ENCODE measurements at places on chromosomes 1 and 21.

DNA sequence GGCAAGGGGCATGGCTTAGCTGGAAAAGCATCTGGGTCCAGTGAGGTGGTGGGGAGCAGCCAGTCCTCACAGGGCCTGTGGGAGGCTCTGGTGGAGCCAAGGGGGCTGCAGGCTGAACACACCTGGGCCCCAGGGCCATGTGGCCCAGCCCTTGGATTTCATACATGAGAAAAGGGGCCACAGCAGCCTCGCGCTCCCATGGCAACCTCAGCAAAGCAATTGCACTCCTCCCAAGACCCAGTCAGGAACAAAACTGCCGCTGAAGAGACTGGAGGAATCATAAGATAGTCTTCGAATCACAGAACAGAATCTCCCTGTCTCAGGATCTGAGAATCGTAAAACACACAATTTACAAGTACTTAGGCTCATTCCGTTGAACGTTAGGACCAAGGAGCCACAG lies 24.6 kb downstream of the LRP8 start:
- DNase-seq, result no peak

DNA sequence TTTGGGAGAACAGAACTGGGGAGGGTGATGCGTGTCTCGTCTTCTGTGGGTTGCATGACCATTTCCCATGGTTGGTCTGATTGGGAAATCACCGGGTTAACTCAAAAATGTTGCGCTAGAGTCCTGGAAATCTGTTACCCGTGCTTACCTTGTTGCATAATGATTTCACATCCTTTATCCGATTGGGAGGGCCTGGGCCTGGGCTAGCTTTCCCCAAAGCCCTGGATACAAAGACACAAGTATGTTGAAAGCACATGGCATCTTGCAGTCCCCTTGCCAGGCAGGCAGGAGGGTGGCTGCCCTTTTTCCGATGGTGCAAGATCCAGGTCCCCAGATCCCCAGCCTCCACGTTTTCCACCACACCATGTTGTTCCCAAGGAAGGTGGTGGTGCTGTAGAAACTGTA lies 582 bp downstream of the TRPM2 start:
- DNase-seq, result no peak

DNA sequence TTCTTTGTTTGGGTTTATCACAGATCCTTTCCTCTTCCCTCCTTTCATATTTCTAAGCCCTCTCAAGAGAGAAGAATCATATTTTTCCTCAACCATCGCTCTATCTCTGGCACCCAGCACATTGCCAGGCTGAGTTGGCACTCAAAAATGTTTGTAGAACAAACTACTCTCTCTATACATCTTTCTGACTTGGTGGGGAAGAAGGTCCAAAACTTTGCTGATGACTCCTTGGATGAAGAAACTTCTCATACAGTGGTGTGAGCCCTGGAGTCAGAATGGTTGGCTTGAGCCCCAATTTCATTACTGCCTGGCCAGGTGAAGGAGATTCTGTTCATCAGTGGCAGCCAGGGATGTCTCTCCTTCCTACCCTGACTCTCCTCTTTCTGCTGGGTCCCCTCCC lies 11.9 kb downstream of the ALX3 start:
- no peak for DNase-seq

DNA sequence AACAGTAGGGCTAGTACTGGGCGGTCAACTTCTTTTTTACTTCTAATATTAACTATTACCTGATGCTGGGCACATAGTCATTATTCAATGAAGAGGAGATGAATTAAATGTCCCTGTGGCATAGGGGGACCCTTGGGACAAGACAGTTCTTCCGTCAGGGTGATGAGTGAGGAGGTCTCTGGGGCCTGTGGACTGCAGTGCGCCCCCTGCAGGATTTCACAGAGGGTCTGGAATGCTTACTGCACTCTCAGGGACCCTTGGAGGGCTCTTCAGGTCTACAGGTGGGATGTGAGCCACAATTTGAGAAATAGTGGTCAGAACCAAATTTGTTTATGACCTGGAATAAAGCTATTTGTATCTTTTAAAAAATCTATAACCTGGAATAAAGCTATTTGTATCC lies 149.4 kb downstream of the FAM78B start:
- no peak for DNase-seq

DNA sequence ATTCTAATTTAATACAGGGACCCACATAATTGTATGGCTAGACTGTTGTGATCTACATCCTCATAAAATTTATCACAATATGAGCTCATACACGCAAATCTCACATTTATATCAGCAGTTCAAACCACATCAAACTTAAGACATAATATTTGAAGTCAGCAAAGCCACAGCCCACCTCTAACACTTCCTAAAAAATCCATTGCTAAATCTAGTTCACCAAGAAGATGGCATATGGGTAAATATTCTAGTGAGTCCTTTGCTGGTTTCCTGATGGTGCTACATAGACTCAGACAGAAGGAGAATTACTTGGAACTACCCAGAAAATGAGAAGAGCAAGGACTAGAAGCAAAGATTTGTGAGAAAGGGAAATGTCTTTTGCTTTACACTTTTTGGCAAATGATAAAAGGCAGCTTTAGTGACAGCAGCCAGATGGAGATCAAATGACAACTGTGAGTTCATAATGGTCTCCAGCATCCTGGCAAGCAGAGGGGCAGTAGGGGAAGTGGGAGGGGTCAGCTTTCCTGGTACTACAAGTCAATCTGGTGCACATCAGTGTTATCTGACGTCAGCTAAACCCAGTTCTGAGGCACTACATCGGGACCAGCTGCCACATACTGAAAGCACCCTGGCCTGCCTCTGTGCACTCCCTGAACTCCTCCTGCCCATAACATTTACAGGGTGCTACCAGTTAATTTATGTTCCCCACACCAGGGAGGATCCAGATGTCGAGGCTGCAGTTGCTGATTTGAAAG lies 10.6 kb upstream of the GADD45A start:
- peak; percentile 31 for DNase-seq

DNA sequence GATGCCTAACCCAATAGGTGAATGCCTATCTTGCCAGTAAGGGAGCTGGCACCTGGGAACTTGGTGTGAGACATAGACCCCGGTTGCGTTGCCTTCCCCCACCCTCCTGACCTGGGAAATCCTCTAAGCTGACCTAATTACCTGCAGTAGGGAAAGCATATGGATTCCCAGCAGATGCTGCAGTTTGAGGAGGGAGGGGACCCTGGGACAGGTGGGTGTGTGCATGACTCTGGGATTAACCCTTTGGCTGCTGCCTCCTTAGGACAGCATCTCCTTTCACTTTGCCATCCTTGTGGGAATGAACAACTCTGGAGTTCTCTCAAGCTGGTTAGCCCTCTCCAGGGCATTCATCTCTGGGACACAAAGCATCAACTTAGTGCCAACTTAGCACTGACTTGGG lies 16.4 kb upstream of the NFASC start:
- no peak for DNase-seq

- no peak for DNase-seq
Observed at GRCh38 chr1:203557390-203557789, 63.4 kb downstream of the OPTC start.

DNA sequence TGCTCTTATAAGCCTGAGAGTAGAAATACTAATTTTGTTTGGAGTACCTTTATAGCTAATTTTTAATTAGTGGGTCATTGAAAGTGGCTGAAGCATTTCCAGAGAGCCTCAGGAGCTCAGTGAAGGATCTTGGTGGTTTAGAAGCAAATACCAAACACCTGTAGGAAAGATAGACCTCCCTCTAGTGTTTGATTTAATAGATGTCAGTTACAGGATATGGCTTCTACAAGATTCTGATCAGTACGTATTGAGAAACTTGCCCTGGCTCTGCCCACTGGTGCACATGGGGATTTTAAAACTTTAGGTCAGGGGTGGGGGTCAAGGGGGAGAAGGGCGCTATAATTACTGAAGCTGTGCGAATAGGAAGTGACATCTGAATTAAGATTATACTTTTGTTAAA lies 122.2 kb downstream of the POU2F1 start:
- DNase-seq, result no peak

GRCh38 chr1:180909005-180909414 lies 3.7 kb upstream of the KIAA1614 start:
- no peak for DNase-seq

DNA sequence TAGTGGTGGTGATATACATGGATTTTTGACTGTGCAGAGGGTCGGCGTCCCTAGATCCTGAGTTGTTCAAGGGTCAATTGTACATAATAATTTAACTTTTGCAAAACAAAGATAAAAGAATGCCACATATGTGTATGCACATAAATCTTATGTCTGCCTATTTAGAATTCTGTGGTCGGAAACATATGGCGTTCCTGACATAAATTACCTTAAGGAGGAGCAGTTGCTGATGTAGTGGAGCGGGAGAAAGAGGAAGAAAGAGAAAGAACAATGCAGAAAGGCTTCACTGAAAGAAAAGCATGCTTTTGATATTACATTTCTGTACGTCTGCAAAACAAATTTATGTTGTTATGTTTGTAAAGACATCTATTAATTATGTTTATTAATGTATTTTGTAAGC lies 40.0 kb downstream of the S1PR1 start:
- DNase-seq, result no peak

GRCh38 chr1:8382051-8382505 lies 64.2 kb downstream of the SLC45A1 start:
- DNase-seq, result no peak

- DNase-seq, result no peak
Observed at GRCh38 chr1:113256348-113256729, 134.0 kb upstream of the MAGI3 start.

GRCh38 chr1:46595127-46595526 lies 8.9 kb downstream of the MKNK1 start:
- no peak for DNase-seq

- DNase-seq, result no peak
Observed at GRCh38 chr1:58119971-58120370, 426.6 kb downstream of the OMA1 start.

DNA sequence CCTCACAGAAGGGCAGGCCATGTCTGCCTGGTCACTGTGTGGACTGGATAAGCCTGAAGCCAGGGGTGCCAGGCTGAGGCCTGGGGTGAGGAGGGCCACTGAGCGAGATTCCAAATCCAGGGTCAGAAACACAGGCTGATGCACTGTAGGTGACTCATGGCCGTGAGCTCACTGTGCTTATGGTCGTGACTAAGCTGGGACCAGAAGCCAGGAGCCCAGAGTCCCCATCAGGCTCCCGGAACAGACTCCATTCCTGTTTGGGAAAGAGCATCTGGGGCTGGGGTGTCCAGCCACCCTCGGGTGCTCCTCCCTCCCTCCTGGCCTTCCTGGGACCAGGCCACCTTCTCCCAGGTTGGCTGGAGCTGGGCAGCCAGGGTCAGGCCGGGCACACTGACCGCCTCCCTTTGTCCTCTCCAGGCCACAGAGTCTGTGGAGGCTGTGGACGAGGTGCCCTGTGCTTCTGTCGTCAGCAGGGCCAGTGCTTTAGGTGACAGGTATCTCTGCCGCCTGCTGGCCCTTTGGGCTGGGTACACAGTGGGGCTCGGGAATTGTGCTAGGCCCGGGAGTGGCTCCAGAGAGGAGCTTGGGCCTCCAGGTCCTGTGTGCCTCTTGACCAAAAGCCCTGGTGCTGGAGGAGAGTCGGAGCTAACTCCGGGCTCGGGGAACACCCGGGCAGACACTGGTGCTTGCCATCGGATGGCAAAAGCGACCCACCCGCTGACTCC lies 36.7 kb downstream of the AJAP1 start:
- DNase-seq, result no peak

GRCh38 chr1:9721606-9722377 lies 70.3 kb downstream of the PIK3CD start:
- peak; percentile 60 for DNase-seq

- no peak for DNase-seq
Observed at GRCh38 chr1:208179263-208179816, 64.8 kb downstream of the PLXNA2 start.

GRCh38 chr1:247268390-247269045 lies 12.6 kb downstream of the VN1R5 start:
- no peak for DNase-seq

GRCh38 chr1:197884173-197884572 lies 18.3 kb upstream of the C1orf53 start:
- DNase-seq, result no peak

DNA sequence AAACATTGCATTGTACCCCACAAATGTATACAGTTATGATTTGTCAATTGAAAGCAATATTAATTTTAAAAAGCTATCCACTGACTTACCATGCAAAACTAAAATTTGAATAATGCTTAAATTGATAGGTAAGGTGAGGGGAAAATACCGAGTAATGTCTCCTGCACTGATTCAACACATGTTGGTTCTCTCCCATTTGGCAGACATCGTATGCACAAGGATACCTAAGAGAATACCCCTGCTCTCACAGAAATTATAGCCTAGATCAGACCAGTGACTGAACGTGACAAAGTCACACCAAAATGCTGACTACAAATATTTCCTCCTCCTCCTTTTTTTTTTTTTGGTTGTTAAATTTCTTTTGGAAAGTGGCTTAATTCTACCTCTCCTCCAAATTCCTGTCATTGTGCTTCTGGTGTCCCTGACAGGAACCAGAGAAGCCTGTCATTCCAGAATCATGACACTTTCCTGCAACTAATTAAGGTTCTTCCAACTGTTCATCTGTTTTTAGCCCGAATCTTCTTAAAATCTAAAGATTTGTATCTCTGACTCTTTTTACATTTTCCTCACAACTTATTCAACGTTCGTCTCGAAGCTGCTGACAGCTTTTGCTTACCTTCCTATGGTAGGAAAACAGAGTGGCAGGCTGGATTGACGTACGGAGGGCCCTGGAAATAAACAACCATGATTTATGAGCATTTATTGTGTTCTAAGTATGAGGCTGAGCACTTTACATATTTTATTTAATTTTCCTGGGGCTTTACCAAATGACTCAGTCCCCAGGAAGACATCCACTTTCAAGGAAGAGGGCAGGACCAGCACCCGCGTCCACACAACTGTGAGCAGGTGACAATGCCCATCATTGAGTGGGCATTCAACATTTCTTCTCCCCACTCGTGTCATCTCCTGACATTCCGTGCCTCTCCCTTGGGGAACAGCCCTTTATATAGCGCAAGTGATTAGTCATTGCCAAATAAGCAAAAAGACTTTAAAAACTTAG lies 57.9 kb upstream of the KCNE2 start:
- DNase-seq, result no peak

GRCh38 chr1:85445906-85446305 lies 19.1 kb downstream of the DDAH1 start:
- no peak for DNase-seq

- no peak for DNase-seq
Observed at GRCh38 chr1:61120998-61121397, 38.6 kb downstream of the NFIA start.

DNA sequence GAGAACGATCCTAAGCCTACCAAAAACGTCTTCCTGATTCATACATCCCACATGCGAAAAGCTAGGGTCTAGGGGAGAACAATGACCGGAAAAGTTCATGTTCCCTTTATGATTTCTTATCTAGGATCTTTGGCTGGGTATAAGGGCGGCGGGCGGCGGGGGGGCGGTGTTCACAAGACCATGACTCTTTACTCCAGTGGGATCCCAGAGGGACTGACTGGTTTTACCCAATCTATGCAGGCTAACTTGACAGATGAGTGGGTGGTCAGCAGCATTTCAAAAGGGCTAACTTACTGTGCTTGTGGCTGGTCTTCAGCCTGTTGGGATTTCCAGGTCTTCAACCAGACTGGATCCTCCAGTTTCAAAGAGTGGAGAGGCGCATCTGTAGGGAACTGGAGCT lies 40.3 kb downstream of the CNIH3 start:
- no peak for DNase-seq

All from stimulated activated CD8-positive, alpha-beta memory T cell treated with anti-CD3 and anti-CD28 coated beads, Interleukin-7, amount 100 ng/mL, for 48 hours (primary cell).